ENCODE measurements at places on chromosomes 16 and 17.
A peak's percentile ranks its signal among the peaks of the same experiment; 100 is the strongest.

DNA sequence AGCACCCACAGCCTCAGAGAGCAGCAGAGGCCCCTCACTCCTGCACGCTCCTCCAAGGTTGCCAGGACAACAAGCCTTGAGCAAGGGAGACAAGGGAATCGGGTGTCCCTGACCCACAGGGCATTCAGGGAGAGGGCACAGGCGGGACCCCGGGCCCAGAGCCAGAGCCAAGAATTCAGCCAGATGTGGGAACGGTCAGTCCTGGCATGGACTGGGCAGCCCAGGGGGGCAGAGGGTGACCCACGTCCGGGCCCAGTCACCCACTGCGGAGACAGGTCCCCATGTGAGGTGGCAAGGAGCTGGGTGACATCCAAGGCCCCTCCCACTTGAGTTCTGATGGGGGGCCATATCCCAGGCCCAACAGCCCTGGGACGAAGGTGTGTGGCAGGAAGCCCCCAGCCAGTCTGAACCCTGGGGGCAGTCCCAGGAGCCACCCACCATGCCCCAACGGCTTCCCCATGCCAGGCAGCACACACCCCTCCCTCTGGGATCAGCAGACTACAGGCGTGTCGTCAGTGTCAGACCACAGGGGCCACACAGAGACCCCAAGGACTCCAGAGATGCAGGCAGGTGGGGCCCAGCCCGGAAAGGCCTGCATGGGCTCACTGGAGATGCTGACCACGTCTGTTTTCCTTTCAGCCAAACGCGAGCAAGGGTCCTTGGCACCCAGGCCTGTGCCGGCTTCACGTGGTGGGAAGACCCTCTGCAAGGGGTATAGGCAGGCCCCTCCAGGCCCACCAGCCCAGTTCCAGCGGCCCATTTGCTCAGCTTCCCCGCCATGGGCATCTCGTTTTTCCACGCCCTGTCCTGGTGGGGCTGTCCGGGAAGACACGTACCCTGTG, 23.0 kb downstream of the USP6 start:
- H3K4me1 ChIP-seq: no peaks in the 10 kb centered on the region
- H3K4me3 ChIP-seq: no peak overlapping the region
- H3K27ac ChIP-seq: no peak overlapping the region
- H3K27me3 ChIP-seq: no peaks in the 10 kb centered on the region
- no peak for DNase-seq

- H3K27ac ChIP-seq: no peak overlapping the region
- H3K4me1 ChIP-seq: no peaks in the 10 kb centered on the region
- no peaks in the 10 kb centered on the region for H3K36me3 ChIP-seq
- H3K27me3 ChIP-seq: no peaks in the 10 kb centered on the region
Measured at GRCh38 chr17:72763981-72764380, 328.5 kb downstream of the SLC39A11 start.

- H3K4me3 ChIP-seq: no peak overlapping the region
- no peaks in the 10 kb centered on the region for H3K36me3 ChIP-seq
- peaks cover 44% of the 10 kb centered on the region for H3K27me3 ChIP-seq
- DNase-seq: no peak
- peaks cover 6% of the 10 kb centered on the region for H3K4me1 ChIP-seq
Measured at GRCh38 chr17:61496174-61496956, 44.1 kb downstream of the TBX4 start.

DNA sequence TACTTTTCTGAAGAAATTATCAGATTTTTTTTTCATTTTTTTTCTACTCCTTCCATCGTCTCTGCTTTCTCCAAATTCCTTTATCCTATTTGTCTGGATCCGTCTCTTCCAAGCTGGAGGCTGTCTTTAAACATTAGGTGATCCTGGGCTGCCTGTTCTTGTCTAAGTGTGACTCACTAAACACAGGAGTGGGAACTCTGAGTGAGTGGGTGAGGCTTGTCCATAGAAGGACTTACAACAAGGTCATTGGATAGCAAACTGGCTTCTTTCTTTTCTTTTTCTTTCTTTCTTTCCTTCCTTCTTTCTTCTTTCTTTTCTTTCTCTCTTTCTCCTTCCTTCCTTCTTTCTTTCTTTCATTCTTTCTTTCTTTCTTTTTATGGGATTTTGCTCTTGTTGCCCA, 18.2 kb downstream of the ALOX15 start:
- H3K4me3 ChIP-seq: no peak overlapping the region
- H3K27me3 ChIP-seq: peaks cover 13% of the 10 kb centered on the region
- no peaks in the 10 kb centered on the region for H3K36me3 ChIP-seq
- no peak for DNase-seq

- DNase-seq: no peak
- H3K4me3 ChIP-seq: no peak overlapping the region
- H3K36me3 ChIP-seq: no peaks in the 10 kb centered on the region
- no peak overlapping the region for H3K27ac ChIP-seq
Measured at GRCh38 chr16:66287416-66287815, 79.1 kb upstream of the CDH5 start.

DNA sequence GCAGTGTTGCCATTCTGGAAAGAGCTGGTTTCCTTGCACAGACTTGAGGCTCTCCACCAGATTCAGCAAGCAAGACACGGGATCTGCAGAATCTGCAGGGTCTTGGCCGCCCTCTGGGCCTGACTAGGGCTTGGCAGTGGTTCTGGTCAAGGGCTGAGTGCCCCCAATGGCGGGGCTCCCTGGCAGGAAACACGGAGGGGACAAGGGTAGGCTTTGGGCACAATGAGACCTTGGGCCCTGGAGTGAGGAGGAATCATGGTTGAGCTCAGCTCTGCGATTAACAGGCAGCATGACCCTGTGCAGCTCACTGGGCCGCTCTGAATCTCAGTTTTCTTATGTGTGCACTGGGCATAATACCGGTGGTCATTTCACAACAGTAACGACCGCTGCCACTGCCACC, 249.9 kb downstream of the GSG1L start:
- no peak overlapping the region for H3K27ac ChIP-seq
- DNase-seq: no peak
- peaks cover 12% of the 10 kb centered on the region for H3K27me3 ChIP-seq
- H3K4me3 ChIP-seq: no peak overlapping the region
- H3K4me1 ChIP-seq: no peaks in the 10 kb centered on the region

DNA sequence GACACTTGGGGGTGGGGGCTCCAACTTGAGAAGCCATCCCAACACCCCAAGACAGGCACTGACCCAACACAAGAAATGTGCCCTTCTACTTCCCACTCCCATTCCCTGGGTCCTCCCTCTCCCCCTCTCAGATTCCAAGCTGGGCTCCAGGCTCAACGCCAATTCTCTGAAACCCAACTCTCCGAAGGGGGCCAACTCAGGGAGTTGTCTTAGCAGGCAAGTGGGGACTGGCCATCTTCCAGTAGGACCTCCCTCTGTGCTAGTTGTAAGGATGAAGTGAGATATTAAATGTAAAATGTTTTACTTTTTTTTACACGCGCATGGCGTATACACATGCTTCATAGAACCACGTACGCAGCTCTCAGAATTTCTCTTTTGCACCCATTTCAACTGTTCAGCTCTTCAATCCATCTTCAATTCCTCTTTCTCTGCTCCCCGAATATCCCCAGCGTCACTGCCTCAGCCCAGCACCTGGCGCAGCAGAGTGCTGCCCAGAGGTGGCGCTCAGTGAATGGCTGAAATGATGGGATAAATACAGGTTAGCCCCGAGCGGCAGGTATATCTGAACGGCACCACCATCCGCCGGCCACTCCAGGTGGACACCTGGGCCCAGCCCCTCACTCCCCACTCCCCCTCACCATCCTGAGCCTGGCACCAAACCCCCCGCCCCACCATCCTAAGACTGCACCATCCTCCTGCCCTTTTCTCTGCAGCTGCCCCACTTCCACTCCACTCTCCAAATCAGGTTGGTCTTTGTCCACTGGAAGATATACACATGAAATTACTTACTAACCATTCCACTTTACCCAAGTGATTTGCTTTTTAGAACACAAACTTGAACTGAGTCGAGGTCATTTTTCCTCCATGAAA, 43.9 kb upstream of the TNRC6C start:
- H3K4me1 ChIP-seq: peaks cover 13% of the 10 kb centered on the region
- H3K4me3 ChIP-seq: no peak overlapping the region
- peaks cover 39% of the 10 kb centered on the region for H3K27me3 ChIP-seq
- no peak for DNase-seq

GRCh38 chr16:12786081-12786480, 17.6 kb downstream of the CPPED1 start:
- peaks cover 9% of the 10 kb centered on the region for H3K4me1 ChIP-seq
- no peak overlapping the region for H3K4me3 ChIP-seq
- no peak for DNase-seq
- H3K27me3 ChIP-seq: no peaks in the 10 kb centered on the region
- H3K27ac ChIP-seq: no peak overlapping the region

DNA sequence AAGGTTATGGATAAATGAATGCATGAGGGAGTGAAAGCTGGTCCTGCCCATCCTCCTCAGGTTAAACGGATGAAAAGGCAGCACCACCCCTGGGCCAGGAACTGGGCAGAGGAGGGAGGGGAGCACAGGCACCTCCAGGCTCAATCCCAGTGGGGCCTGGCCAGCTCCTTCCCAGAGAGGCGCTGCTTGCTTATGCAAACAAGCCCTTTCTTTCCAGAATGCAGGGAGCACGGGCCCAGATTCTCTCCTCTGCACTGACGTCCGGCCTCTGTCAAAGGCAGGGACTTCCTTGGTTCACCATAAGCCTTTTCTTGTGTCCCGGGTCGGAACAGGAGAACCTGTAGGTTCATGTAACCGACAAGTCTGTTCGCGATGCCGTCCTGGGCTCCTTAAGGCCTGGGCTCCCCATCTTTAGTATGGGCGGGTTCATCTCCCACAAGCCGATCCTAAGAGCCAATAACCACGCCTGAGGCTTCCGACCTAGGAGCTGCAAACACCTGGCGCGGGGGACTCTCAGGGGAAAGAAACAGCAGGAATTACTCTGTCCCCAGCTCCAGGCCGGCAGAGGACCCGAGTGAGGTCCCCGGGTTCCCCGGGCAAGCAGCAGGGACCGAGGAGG, 16.3 kb downstream of the ENPP7 start:
- H3K27me3 ChIP-seq: peaks cover 55% of the 10 kb centered on the region
- H3K36me3 ChIP-seq: no peaks in the 10 kb centered on the region
- no peak overlapping the region for H3K4me3 ChIP-seq
- H3K4me1 ChIP-seq: peaks cover 26% of the 10 kb centered on the region

GRCh38 chr16:35134471-35134870, 1675.1 kb downstream of the TP53TG3F start:
- H3K4me1 ChIP-seq: no peaks in the 10 kb centered on the region
- H3K27me3 ChIP-seq: no peaks in the 10 kb centered on the region
- H3K36me3 ChIP-seq: no peaks in the 10 kb centered on the region
- no peak overlapping the region for H3K4me3 ChIP-seq
- H3K27ac ChIP-seq: no peak overlapping the region

GRCh38 chr16:35339337-35339736, 1879.9 kb downstream of the TP53TG3F start:
- H3K4me1 ChIP-seq: no peaks in the 10 kb centered on the region
- no peaks in the 10 kb centered on the region for H3K36me3 ChIP-seq
- no peak overlapping the region for H3K27ac ChIP-seq
- H3K27me3 ChIP-seq: no peaks in the 10 kb centered on the region
- no peak overlapping the region for H3K4me3 ChIP-seq

- peaks cover 47% of the 10 kb centered on the region for H3K36me3 ChIP-seq
- peak overlapping the region; percentile 59 for H3K27ac ChIP-seq
- no peak overlapping the region for H3K4me3 ChIP-seq
- no peak for DNase-seq
Measured at GRCh38 chr17:29571486-29571882, 3.0 kb downstream of the TP53I13 start.

GRCh38 chr17:3308603-3309002, 10.4 kb upstream of the OR3A1 start:
- no peaks in the 10 kb centered on the region for H3K4me1 ChIP-seq
- H3K36me3 ChIP-seq: no peaks in the 10 kb centered on the region
- no peaks in the 10 kb centered on the region for H3K27me3 ChIP-seq
- DNase-seq: no peak
- H3K4me3 ChIP-seq: no peak overlapping the region

DNA sequence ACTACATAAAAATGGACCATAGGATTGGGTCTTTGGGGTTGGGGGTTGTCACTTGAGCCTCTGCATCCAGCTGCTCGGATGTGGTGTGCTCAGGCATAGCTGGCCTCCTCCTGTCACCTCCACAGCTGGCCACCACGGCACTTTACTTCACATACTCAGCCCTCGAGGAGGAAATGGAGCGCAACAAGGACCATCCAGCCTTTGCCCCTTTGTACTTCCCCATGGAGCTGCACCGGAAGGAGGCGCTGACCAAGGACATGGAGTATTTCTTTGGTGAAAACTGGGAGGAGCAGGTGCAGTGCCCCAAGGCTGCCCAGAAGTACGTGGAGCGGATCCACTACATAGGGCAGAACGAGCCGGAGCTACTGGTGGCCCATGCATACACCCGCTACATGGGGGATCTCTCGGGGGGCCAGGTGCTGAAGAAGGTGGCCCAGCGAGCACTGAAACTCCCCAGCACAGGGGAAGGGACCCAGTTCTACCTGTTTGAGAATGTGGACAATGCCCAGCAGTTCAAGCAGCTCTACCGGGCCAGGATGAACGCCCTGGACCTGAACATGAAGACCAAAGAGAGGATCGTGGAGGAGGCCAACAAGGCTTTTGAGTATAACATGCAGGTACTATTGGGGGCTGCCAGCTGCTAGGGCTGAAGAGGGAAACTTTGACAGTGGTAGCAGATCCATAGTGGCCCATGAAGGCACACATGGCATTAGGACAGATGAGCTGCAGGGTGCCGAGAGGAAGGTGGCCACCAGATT, 30.8 kb downstream of the CDIP1 start:
- H3K4me3 ChIP-seq: no peak overlapping the region
- H3K27ac ChIP-seq: peak overlapping the region; percentile 89
- no peaks in the 10 kb centered on the region for H3K27me3 ChIP-seq
- DNase-seq: no peak
- H3K36me3 ChIP-seq: peaks cover 75% of the 10 kb centered on the region
- peaks cover 45% of the 10 kb centered on the region for H3K4me1 ChIP-seq

DNA sequence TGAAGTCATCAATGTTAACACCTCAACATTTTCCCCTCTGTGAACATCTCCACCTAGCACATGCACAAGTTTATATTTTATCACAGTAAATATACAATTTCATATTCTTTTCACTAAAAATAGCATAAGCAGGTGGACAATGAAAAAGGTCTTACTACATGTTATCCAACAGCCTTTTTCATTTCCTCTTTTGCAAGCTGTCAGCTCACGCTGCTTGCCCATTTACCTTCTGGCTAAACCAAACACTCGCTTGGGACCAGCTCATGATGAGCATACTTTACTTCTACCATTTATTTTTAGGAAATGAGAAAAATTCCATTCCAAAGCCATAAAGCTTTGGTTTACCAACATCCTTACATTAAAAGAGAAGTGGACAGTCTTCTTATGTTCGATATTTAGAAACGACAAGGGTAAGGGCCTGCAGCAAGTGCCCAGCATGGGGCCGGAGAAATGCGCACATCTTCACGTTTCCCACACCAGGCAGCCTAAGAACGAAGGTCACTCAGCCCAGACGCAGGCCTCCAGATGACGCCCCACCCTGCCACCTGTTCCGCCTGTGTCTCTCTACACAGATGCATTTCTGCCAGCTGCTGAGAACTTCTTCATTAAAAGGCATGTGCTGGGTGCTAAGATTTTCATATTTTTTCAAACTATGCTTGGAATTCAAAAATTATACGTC, 13.9 kb downstream of the SNN start:
- peaks cover 97% of the 10 kb centered on the region for H3K36me3 ChIP-seq
- peaks cover 63% of the 10 kb centered on the region for H3K4me1 ChIP-seq
- no peak for DNase-seq
- no peak overlapping the region for H3K4me3 ChIP-seq

Data from activated T-cell treated with anti-CD3 and anti-CD28 coated beads, Interleukin-2, amount 50 U/mL, for 24 hours (primary cell).